HCT116 (cell line): ENCODE measurements at places on chromosomes 6 and 20.
A peak's percentile ranks its signal among the peaks of the same experiment; 100 is the strongest.

DNA sequence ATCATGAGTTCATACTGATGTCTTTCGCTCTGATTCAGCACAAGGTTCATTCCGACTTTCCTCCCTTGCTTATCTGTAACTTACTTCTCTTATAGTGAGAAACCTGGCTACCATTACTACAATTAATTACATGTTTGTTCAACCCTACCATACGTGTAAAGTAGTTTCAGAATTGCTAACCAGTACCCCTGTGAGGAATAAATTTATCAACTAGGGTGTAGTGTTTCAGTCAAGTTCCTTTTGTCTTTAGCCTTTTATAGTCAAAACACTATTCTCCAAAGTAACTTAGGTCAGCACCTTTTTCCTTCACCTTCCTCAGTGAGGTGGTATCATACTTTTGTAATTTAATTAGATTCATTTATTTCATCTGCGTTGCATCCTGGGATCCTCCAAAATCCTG is 64.9 kb downstream of the MAP3K4 start:
- no peak for DNase-seq

DNA sequence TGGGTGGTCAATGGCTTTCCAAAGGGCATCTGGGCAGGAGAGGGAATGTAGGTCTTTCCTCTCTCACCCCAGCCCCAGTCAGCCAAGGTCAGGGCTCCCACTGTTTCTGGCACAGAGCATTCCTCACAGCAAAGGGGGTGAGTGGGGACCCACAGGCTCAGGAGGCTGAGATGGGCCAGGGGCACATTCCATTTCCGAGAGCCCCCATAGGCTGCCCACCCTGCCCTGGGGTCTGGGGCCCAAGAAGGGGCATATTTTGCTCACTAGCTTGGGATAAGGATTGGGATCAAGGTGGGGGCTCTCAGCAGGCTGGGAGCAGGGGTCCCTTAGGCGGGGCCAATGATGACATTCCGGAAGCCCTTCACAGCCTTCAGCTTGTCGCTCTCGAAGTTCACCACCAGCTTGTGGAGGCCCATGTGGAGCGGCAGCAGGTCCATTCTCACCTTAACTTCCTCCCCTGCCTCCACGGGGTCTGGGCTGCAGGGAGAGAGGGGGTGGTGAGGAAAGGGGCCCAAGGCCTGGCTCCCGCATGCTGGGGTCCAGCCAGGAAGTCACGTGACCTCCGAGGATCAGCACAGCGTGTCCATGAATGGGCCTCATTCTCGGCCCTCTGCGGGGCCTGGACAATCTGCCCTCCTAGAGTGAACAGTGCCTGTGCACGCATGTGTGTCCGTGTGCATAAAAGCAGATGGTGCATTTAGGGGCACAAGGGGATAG is 35.0 kb downstream of the TGM2 start:
- no peak for DNase-seq

GRCh38 chr20:3901706-3902440 is 12.7 kb downstream of the PANK2 start:
- no peak for DNase-seq

DNA sequence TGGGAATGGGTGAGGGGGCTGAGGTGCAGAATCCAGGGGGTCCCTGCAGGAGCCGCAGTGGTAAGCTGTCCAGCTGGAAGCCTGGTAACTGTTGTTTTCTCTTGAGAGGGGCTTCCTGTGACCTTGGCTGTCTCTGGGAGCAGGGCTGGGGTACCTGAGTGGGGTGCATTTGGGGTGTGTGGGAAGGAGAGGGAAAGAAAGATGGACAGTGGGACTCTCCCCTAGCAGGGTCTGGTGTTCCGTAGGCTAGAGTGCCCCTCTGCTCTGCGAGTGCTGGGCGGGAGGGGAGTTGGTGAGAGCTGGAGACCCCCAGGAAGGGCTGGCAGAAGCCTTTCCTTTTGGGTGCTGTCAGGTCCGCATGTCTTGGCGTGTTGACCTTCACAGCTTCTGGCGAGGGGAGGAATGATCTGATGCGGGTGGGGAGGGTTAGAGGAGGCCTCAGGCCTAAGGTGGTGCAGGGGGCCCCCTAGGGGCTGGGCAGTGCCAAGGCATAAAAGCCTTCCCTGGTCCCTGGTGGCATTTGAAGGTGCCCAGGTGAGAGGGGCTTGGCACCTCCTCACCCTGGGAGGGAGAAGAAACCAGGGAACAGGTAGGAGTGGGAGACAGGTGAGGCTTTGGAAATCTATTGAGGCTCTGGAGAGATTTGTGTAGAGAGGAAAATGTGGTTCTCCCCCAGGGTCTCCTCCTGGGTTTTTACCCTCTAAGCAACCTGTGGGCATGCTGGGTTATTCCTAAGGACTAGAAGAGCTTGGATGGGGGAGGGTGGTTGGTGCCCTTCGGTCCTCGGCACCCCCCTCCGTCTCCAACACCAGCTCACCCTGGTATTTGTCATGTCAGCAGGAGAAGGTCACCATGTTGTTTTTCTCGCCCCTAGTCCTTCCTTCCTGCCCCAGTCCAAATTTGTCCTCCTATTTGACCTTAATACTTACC is 3.3 kb downstream of the VEGFA start:
- peak; percentile 44 for DNase-seq

DNA sequence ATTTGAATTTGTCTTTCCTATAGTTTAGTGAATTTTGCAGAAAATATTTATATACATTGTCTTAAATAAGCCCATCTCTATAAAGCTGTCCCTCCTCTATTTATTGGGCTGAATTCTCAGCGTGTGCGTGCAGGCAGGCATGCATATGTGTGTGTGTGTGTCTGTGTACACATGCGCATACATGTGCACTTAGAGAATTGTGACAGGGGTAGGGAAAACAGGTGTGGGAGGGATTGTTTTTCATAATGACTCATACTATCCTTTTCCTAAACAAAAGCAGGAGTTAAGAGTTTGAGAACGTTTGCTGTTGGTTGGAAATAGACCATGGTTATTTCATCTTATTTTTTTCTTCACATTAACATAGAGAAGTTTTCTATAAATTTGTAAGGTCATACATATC is 43.4 kb upstream of the FABP7 start:
- no peak for DNase-seq

GRCh38 chr6:45587229-45588060 is 209.7 kb upstream of the SUPT3H start:
- DNase-seq: no peak

- no peak for DNase-seq
Observed at GRCh38 chr6:110181131-110182030, 1.2 kb downstream of the CDC40 start.

GRCh38 chr6:5316951-5317350 is 55.6 kb downstream of the FARS2 start:
- DNase-seq: no peak

GRCh38 chr6:100382767-100383195 is 81.9 kb downstream of the SIM1 start:
- DNase-seq: no peak

DNA sequence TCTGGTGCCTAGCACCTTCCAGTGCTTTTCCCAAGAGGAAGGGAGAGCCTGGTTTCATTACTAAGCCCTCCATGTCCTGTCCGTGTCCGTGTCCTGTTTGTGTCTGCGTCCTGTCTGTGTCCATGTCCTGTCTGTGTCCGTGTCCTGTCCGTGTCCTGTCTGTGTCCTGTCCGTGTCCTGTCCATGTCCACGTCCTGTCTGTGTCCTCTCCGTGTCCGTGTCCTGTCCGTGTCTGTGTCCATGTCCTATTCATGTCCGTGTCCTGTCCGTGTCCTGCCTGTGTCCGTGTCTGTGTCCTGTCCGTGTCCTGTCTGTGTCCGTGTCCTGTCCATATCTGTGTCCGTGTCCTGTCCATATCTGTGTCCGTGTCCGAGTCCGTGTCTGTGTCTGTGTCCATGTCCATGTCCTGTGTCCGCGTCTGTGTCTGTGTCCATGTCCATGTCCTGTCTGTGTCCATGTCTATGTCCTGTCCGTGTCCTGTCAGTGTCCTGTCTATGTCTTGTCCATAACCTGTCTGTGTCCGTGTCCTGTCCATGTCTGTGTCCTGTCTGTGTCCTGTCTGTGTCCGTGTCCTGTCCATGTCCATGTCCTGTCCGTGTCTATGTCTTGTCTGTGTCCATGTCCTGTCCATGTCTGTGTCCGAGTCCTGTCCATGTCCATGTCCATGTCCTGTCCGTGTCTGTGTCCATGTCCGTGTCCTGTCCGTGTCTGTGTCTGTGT is 54.4 kb upstream of the BHLHE23 start:
- DNase-seq: no peak

DNA sequence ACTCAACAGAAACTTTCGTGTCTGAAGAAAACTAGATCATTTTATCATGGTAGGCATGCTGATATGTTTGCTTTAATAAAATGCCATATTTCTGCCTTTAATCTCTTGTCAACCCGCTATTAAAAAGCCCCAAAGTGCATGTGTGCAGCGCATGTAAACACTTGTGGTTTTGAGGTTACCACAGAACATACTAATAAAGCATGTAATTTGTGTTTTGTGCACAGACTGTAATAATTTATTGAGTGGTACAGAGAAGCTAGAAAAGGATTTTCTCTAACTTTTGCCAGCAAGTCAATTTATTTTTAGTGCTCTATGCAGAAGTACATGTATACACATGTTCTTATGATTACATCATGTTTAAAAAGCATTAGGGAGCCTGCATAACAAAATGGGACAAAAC is 349.9 kb upstream of the SLC35B3 start:
- DNase-seq: no peak

DNA sequence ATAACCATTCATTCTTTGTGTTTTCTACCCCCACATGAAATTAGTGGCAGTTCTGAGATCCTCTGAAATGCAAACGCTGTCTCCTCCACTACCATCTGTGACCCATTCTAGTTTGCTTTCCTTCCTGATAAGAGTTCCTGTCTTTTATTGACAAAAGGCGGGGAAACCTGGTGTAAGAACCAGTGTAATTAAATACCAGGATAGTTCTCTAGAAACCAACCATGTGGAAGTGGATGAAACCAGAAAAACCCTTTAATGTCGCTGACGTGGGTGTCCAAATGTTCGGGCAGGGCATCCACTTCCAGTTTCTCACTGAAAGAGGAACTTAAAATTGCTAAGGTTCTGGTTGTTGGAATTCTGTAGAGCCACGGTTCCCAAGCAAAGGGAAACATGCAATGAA is 79.1 kb downstream of the TNFRSF21 start:
- no peak for DNase-seq

GRCh38 chr6:151004383-151005024 is 139.0 kb downstream of the MTHFD1L start:
- DNase-seq: no peak

GRCh38 chr6:53410508-53411258 is 61.9 kb upstream of the ELOVL5 start:
- peak; percentile 22 for DNase-seq

DNA sequence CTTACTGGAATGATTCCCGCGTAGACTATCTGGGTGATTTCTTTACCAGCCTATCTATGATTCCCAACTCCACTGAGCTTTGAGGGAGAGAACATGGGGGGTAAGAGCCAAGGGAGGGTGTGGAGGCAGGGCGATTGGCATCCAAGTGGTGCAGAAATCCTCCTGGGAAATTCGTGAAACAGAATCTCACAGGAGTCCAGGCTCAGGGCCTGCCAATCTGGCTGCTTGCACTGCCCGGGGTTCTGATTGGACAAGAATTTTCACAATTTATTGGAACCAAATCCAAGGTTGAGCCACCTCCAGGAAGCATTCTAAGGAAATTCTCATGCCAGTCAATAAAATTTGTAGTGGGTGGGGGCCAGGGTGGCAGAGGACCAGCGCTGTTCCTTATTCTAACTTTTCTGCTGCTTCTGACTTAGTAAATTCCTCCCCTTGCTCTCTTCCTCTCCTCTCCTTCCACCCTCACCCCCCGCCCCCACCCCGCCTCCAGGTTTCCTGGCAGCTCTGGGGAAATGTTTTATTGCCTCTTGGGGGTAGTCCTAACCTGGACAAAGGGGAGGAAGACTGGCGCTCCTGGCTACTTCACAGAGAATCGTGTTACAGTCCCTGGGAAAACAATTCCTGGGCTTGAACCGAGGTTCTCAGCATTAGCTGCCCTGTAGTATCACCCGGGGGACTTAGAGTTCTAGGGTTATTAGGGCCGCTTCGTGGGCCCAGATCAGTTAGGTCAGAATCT is 3.1 kb downstream of the BMP6 start:
- no peak for DNase-seq

- no peak for DNase-seq
Observed at GRCh38 chr6:11571073-11571472, 33.5 kb downstream of the TMEM170B start.

GRCh38 chr6:35209622-35210247 is 4.0 kb upstream of the SCUBE3 start:
- no peak for DNase-seq

DNA sequence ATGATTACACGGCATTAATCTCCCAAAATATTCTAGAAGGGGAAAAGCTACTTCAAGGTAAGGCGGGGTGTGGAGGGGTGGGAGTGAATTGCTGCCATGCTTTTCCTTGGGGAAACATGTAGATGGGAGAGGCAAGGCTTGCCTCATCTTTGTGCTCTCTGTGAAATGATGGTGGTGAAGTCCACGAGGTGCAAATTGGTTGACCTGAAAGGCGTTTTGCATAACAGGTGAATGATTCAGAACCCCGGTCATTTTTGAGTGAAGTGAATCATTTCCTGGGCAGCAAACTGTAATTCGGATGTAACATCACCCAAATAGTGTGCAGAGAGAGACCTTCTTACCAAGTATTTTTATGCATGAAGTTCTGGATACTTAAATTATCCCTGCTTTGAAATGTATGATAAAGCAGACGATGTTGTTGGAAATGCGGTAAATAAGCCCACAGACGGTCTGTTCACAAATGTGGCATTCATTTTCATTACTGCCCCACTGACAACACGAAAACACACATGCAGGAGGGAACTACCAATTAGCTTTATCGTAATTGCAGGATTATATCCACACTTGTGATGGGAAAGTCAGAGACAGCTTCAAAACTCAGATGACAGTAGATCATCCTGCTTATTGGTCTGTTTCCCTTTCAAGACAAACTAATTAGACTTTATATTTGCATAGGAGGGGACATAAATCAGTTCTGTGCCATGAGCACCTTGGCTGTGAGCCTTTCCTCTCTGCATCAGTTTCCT is 3.0 kb downstream of the CDH4 start:
- no peak for DNase-seq

- DNase-seq: no peak
Observed at GRCh38 chr6:43019152-43019551, 2.3 kb upstream of the RRP36 start.

- no peak for DNase-seq
Observed at GRCh38 chr6:3499603-3500002, 42.8 kb upstream of the SLC22A23 start.

GRCh38 chr6:75423386-75423785 is 70.2 kb downstream of the FILIP1 start:
- no peak for DNase-seq
